Left ventricle myocardium inferior (tissue), 1 donor: ENCODE measurements at places on chromosomes 1 and 21.

DNA sequence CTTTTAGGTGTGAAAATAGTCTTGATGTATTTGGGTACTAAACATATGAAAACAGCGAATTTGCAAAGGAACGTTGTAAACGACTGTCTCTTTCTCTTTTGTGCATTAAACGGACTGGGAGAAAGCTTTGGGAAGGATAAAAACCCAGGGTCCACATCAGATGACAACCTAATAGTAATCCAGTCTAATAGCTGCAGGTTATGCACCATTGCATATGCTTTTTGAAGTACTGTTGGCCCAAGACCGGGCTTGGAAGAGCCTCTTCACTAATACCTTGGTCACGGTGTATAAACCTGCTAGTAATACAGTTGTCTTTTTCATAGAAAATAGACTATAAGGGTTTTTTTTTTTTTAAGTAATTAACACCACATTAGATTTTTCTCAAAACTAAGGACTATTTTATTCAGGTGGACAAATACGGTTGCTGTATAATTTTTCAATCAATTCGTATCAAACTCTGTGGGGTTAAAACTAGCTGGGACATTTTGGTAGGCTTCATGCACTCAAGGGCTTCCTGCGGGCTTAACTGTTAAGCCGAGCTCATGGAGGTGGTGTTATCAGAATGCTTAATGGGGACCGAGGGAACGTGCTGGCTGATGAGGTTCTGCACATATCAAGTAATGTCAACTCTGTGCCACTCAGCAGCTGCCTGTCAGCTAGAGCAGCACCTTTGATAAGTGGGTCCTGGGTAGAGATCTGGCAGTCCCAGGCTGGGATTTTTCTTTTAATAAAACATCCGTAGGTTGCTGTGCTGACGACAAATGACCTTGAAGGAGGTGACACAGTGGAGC is 2.1 kb downstream of the RYR2 start:
- H3K27ac ChIP-seq = peak overlapping the region; percentile 99
- peaks cover 47% of the 10 kb centered on the region for H3K27me3 ChIP-seq
- peaks cover 32% of the 10 kb centered on the region for H3K4me1 ChIP-seq
- peak overlapping the region; percentile 77 for H3K4me3 ChIP-seq

DNA sequence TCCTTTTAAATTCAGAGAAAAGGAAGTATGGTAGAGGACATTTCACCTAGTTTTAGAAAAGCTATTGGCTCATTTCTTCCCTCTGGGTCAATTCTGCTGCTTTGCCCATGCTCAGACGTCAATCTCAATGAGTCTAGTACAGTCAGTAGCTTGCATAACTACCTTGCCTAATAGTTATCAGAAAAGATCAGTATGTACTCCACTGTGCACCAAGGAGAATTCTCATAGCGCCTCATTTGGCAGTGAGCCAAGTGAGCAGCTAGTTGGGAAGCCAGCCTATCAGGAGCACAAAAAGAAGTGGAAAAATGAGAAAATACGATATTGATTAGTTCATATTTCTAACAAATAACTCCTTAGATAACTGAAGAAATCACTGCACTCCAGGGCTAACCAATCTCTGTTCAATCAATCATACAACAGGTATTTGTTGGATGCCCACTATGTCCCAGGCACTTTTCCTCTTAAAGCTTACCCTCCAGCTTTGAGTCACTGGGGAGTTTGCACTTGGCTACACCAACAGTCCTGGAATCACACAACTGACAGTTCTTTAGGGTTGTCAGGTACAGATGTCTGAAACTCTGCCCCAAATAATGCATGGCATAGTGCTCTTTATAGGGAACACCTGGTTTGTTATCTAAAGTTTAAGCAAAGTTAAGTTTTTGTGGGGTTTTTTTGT is 50.2 kb downstream of the PRDX6 start:
- no peaks in the 10 kb centered on the region for H3K27me3 ChIP-seq
- no peak for DNase-seq
- no peak overlapping the region for H3K27ac ChIP-seq
- peaks cover 10% of the 10 kb centered on the region for H3K4me1 ChIP-seq
- no peak overlapping the region for H3K4me3 ChIP-seq

DNA sequence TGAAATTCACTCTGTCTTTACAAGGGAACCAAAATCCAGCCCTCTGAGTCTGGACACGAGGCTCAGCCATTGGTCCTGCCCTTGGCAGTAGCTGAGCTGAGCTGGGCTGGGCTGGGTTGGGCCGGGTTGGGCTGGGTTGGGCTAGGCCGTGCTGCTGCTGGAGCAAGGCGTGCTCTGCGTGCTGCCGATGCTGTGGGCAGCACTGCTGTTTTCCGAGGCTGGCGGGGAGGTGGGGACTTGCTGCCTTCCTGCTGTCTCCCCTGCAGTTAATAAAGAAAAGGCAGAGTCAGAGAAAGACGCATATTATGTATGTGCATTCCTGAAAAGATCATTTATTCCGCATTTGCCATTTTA is 182.9 kb downstream of the CDC7 start:
- H3K27me3 ChIP-seq = no peaks in the 10 kb centered on the region
- DNase-seq = peak; percentile 40
- H3K4me1 ChIP-seq = peaks cover 55% of the 10 kb centered on the region
- no peak overlapping the region for H3K4me3 ChIP-seq
- H3K27ac ChIP-seq = peak overlapping the region; percentile 50

DNA sequence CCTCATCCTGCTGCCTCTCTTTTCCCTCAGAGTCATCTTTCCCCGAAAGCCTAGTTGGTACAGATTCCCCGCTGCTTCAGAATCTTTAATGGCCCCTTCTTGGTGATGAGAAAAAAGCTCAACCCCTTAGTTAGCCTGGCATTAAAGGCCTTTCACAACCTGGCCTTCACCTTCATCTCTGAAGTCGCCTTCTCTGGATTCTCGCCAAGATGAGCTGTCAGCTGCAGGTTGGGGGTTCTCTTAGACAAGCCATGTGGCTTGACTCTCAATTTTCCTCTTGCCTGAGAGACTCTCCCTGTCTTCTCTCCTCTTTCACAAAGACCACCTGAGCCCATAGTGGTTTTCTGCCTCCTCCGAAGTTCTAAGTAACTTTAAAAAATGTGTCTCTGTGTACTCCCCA is 15.5 kb upstream of the DISC1 start:
- H3K4me1 ChIP-seq = no peaks in the 10 kb centered on the region
- no peak overlapping the region for H3K27ac ChIP-seq
- no peaks in the 10 kb centered on the region for H3K36me3 ChIP-seq
- DNase-seq = no peak
- H3K27me3 ChIP-seq = no peaks in the 10 kb centered on the region

DNA sequence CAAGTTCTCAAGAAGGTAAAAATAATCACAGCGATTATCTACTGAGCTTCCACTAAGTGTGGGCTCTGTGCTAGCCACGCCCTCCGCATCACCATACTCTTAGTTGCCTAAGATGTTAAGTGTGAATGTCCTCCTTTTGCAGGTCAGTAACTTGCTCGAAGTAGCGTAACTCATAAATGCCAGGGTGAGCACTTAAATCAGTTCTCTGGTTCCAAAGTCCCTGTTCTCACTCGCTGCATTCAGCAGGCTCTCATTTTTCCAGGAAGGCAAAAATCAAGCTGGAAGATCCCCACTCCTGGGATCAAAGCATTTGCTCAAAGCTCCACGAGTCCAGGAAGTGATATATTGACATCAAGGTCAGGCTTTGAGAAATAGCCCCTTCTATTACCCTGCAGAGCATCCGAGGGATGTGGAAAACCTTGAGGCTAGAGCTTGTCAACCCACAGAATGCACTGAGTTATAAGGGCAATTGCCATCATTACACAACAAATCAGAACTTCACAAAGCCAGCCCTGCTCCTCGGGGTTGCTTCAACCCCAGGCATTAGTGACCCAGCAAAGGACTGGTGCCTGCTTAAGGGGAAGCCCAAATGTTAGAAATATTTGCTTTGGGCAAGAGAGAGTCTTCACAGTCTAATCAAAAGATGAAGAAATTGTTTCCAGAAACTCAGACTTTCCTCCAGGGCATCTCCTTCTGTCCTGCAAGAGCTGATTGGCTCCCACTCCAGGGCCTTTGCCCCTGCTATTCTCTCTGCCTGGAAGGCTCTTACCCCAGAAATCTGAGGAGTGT is 19.5 kb downstream of the SLC30A1 start:
- DNase-seq = no peak
- no peaks in the 10 kb centered on the region for H3K4me1 ChIP-seq
- H3K4me3 ChIP-seq = no peak overlapping the region
- H3K36me3 ChIP-seq = no peaks in the 10 kb centered on the region
- no peaks in the 10 kb centered on the region for H3K27me3 ChIP-seq

DNA sequence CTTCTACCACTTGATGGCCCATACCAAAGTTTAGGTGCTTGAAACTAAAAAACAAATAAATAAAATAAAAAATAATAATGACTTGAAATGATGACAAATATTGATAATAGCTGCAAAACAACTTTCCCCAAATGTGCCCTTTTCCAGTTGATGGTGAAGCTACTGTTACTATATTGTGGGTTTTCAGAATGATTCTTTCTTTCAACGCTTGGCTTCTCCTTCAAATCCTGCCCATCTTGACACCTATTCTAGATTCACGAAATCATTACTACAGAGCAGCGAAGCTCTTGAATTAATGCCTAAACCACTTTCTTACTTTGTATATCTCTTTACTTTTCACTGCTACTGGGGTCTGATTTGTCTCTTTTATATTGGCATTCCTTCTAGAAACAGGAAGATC is 9.2 kb upstream of the C1orf141 start:
- H3K36me3 ChIP-seq = no peaks in the 10 kb centered on the region
- peaks cover 5% of the 10 kb centered on the region for H3K4me1 ChIP-seq
- H3K27me3 ChIP-seq = no peaks in the 10 kb centered on the region
- H3K27ac ChIP-seq = no peak overlapping the region
- no peak overlapping the region for H3K4me3 ChIP-seq

- peaks cover 84% of the 10 kb centered on the region for H3K4me1 ChIP-seq
- no peaks in the 10 kb centered on the region for H3K36me3 ChIP-seq
- peaks cover 4% of the 10 kb centered on the region for H3K27me3 ChIP-seq
- H3K27ac ChIP-seq = peak overlapping the region; percentile 97
- DNase-seq = peak; percentile 83
Observed at GRCh38 chr1:2546515-2547209, 9.5 kb upstream of the TNFRSF14 start.

- H3K27me3 ChIP-seq = no peaks in the 10 kb centered on the region
- no peak overlapping the region for H3K4me3 ChIP-seq
- no peaks in the 10 kb centered on the region for H3K4me1 ChIP-seq
- no peak overlapping the region for H3K27ac ChIP-seq
- peaks cover 55% of the 10 kb centered on the region for H3K36me3 ChIP-seq
- no peak for DNase-seq
Observed at GRCh38 chr21:41832596-41833496, 46.3 kb downstream of the PRDM15 start.

DNA sequence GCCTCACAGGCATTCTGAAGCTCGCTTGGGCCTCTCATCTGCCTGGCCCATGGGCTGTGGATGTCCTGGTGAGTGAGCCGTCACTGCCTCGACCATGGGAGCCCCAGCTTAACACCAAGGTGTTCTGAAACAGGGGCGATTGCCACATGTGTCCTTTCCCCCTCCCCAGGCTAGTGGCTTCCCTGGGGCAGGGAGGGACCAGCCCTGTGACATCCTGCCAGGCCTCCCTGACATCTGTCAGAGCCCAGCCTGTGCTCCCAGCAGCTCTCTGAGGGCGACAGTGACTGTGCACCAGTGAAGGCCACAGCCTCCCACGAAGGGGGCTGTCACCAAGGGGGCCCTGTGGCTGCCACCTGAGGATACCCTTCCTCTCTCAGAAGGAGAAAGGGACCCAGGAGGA is 35.9 kb upstream of the CCDC27 start:
- no peaks in the 10 kb centered on the region for H3K36me3 ChIP-seq
- H3K4me3 ChIP-seq = no peak overlapping the region
- H3K4me1 ChIP-seq = peaks cover 54% of the 10 kb centered on the region
- no peak for DNase-seq

DNA sequence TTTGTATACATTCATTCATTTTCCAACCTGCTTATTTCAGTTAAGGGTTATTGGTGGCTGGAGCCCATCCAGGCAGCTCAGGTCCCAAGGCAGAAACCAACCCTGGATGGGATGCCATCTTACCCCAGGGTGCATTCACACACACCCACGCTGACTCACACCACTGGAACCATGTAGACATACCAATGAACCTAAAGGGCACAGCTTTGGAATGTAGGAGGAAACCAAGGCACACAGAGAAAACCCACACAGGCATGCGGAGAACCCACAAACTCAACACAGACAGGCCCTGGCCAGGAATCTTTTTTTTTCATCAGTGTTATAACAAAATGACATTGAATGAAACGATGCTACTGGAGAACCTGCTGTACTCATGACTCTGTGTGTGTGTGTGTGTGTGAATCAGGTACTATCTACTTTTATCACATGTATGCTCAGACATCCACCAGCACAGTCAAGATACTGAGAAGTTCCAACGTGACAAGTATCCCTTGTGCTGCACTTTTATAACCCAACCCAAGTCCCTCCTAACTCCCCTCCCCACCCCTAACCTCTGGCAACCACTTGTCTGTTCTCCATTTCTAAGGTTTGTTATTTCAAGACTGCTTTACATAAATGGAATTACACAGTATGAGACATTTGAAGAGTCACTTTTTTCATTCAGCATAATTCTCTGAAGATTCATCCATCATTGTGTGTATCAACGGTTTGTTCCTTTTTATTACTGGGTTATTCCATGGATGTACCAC is 286.8 kb upstream of the PLD5 start:
- H3K27ac ChIP-seq = no peak overlapping the region
- no peaks in the 10 kb centered on the region for H3K36me3 ChIP-seq
- no peak overlapping the region for H3K4me3 ChIP-seq
- no peak for DNase-seq

- no peaks in the 10 kb centered on the region for H3K4me1 ChIP-seq
- peaks cover 99% of the 10 kb centered on the region for H3K27me3 ChIP-seq
- no peak for DNase-seq
- no peak overlapping the region for H3K27ac ChIP-seq
- no peaks in the 10 kb centered on the region for H3K36me3 ChIP-seq
- H3K4me3 ChIP-seq = no peak overlapping the region
Observed at GRCh38 chr1:29338908-29339575, 102.7 kb downstream of the PTPRU start.

DNA sequence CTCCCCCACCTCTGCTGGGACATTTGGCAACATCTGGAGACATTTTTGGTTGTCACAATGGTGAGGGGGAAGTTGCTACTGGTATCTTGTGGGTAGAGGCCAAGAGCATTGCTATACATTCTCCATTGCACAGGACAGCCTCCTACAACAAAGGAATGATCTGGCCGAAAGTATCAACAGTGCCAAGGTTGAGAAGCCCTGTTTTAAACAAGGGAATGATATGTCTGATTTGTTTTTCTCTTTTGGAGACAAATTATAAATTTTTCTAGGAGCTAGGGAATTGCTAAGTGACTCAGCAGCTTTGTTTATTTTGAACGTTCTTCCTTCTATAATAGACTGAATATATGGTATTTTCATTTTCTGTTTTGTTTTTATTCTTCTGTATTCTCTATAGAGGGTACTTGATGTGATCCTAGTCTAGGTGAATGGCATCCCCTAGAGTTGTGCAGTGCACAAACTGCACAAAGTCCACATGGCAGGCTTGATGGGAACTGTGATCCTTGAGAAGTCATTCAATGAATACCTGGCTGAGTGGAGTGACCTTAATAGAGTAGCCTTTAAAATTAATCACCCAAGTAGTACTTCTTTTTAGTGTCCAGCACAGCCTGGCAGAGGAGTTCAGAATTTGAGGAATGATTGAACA is 288.6 kb upstream of the USP24 start:
- H3K4me1 ChIP-seq = no peaks in the 10 kb centered on the region
- no peak for DNase-seq
- H3K4me3 ChIP-seq = no peak overlapping the region
- no peak overlapping the region for H3K27ac ChIP-seq
- H3K27me3 ChIP-seq = peaks cover 26% of the 10 kb centered on the region
- no peaks in the 10 kb centered on the region for H3K36me3 ChIP-seq

GRCh38 chr1:53693773-53694717 is 44.9 kb downstream of the GLIS1 start:
- no peak overlapping the region for H3K27ac ChIP-seq
- H3K27me3 ChIP-seq = peaks cover 77% of the 10 kb centered on the region
- H3K4me3 ChIP-seq = no peak overlapping the region
- DNase-seq = no peak
- H3K4me1 ChIP-seq = no peaks in the 10 kb centered on the region
- H3K36me3 ChIP-seq = no peaks in the 10 kb centered on the region
